ENCODE measurements at places on chromosomes 5 and 9.

- DNase-seq, result no peak
Measured at GRCh38 chr5:56640763-56641406, 174.5 kb upstream of the MAP3K1 start.

DNA sequence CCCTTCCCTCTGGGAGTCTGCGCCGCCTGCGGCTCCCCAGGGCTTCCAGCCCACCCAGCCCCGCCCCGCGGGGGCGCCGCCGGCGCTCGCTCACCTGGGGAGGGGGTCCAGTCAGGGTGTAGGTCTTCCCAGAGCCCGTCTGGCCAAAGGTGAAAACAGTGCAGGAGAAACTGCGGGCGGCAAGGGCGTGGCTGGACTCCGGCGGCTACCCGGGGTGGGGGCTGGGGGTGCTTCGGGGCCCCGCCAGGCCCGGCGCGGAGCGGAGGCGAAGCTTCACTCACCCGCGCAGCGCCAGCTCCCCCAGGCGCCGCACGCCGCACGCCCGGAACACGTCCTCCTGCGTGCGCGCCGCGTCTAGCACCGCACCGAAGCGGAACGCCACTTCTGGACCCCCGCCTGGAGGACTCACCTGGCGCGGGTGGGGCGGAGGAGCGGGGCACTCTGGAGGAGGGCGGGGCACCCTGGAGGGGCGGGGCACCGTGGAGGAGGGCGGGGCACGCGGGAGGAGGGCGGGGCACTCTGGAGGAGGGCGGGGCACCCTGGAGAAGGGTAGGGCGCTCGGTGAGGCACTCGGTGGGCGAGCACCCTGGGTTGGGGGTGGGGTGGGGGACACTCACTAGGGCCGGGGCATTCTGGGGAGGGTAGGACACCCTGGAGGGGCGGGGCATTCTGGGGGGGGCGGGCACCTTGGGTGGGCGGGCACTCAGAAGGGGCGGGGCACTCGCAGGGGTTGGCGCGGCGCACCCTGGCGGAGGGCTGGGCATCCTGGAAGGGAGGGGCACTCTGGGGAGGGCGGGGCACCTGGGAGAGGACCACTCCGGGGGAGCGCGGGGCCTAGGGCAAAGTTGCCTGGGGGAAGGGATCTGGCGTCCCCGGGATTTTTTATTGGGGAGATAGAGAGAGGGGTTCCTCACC, 814 bp downstream of the KIF12 start:
- DNase-seq, result no peak

- no peak for DNase-seq
Measured at GRCh38 chr9:100206899-100207298, 107.9 kb downstream of the INVS start.

- DNase-seq, result no peak
Measured at GRCh38 chr9:99173570-99174504, 47.9 kb downstream of the ALG2 start.

GRCh38 chr9:7944572-7944971, 145.0 kb upstream of the DMAC1 start:
- no peak for DNase-seq

DNA sequence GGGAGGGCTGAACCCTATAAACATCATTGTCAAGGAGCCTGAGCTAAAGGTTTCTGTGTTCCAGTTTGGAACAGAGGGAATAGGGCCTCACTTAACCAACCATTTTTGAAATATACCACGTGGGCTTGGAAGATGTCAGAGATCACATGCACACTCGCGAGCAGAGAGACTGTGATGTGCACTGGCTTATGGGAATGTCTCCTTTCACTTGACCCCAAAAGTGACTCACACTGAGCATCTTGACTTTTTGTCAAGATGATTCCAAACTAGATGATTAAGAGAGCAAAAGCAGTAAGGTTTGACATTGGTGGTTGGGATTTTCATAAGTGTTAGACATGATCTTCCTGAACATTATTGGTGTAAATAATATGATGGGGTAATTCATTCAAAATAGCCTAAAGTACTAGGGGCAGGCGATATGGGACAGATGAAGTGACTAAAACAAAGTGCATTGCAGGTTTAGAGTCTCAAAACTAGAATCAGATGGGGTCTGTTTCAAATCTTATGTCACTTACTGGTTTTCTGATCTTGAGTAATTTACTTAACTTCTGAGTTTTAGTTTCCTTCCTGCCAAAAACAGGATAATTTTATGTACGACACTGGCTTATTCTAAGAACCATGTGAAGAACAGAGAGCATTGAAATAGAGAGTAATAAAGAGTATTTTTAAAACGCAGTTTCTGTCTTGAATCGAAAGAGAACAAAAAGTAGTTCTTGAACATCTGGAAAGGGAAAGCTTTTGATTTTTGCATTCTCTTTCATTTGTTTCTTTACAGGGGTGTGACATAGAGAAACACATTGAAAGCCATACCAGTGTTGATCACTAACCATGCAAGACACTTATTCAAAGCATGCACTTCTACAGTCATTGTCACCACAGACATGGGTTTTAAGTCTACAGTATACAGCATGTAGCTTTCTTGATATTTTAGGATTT, 383.0 kb downstream of the DIRAS2 start:
- no peak for DNase-seq

DNA sequence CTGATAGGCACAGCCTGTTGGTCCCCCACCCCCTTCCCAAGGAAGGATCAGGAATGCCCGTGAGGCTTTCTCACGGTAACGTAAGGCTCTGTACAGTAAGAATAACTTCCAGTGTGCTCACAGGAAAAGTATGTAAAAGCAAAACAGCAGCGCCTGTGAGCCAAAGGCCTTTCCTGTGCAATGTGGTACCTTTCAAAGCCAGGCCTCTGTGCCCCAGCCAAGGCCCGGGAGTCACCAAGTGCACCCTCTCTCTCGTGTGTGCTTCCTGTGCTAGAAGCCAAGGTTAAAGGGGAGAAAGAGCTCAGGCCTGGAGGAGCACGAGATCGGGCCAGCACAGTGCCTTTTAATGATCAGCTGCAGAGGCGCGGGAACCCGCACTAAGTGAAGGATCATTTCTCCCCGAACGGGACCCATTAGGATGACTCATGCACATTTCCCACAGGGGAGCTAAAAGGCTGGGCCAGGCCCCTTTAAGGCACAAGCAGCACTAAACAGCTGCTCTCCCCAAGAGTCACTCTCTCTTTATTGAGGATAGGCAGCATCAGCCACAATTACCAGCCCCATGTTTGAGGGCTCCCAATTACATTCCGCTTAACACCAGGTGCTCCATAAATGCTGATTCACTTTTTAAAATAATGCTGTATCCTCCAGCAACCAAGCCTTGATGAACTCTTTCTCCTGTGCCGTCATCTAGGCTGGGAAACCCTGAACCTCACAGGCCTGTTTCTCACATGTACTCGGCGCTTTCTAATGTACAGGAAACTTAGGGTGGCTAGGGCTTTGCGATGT, 42.8 kb downstream of the SHB start:
- peak; percentile 92 for DNase-seq

GRCh38 chr9:15069106-15069505, 158.9 kb upstream of the FREM1 start:
- no peak for DNase-seq

GRCh38 chr5:668283-668995, 24.7 kb downstream of the TPPP start:
- DNase-seq, result no peak

DNA sequence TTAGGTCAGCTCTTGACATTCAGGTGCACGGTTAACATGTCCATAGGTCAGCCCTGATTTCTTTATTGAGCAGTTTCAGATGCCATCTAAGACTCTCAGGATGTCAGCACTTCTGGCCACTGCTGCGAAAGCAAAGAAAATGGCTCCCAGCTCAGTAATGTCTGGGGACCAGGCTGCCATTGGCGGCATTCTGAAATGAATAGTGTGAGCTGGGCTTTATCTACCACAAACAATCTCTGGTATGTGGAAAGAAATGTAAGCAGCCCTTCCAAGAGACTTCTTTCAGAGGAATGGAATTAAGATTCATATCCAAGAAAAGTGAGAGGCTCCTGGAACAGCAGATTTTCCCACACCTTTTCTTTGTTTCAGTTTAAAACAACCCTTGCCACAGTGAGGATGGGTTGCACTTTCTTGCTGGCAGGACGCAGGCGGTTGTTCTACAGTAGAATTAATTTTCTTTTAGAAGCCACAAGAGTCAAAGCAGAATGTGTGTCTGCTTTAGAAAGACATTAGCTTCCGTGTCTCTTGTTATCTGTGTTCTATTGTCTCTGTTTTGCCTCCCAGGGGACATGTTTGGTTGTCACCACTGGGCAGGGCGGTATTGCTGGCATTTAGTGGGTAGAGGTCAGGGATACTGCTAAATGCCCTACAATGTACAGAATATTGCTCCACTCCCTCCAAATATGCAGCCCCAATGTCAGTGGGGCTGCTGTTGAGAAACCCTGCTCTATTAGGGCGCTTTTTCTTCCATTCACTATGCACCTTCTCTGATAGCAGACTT, 149.9 kb upstream of the ANKH start:
- DNase-seq, result peak; percentile 91

- DNase-seq, result peak; percentile 34
Measured at GRCh38 chr5:115895821-115896220, 54.1 kb downstream of the AP3S1 start.

- DNase-seq, result no peak
Measured at GRCh38 chr9:127856729-127857116, 2.3 kb upstream of the ENG start.

- DNase-seq, result no peak
Measured at GRCh38 chr9:38638881-38639576, 18.6 kb upstream of the ANKRD18A start.

DNA sequence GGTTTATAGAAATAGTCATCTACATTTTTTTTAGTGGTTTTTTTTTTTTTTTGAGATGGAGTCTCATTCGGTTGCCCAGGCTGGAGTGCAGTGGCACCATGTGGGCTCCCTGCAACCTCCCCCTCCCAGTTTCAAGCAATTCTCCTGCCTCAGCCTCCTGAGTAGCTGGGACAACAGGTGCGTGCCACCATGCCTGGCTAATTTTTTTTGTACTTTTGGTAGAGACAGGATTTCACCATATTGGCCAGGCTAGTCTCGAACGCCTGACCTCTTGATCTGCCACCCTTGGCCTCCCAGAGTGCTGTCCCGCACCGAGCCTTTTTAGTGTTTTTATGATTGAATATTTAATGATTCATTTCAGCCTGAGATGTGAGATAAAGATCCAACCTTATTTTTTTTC, 27.3 kb downstream of the ANKRD33B start:
- no peak for DNase-seq

DNA sequence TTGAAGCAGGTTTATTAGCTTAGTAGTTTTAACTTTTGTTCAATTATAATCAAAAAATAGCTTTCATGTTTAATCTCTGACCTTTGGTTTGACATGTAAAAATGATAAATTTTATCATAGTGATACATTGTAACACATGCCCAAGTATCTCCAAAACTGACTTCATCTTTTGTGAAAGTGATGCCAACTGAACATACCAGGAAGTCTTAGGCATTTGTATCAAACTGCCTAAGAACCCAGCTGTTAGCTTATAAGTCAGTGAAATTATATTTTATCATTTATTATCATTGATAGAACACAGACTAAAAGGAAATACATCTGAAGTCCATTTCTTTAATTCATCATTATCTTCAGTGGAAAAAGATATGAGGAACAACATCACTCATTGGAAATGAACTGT, 39.1 kb downstream of the NIPBL start:
- no peak for DNase-seq

DNA sequence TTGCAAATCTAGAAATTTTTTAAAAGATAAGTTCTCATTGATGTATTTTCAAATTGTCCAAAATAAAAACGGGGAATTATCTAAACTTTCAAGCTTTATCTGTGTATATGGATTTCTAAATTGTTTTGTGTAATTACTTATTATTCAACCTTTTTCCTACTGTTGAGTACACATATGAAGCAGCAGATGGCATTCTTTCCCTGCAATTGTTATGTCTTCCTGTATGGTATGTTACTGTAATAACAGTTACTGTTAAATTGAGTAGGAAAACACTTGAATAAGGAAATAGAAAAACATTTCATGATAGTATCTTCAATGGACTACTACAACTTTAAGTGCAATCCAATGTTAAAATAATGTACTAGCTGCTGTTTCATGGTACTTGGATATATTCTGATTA, 124.8 kb downstream of the RANBP17 start:
- DNase-seq, result peak; percentile 20

- DNase-seq, result no peak
Measured at GRCh38 chr5:80757290-80757689, 102.5 kb upstream of the DHFR start.

GRCh38 chr5:146338774-146339714, at the start of gene POU4F3:
Gene POU4F3 (plus strand): TSS chr5:146338839. CDS start chr5:146339113, 274 bp downstream.
- DNase-seq, result no peak

- DNase-seq, result peak; percentile 20
Measured at GRCh38 chr9:105168870-105169319, 75.6 kb upstream of the SLC44A1 start.

DNA sequence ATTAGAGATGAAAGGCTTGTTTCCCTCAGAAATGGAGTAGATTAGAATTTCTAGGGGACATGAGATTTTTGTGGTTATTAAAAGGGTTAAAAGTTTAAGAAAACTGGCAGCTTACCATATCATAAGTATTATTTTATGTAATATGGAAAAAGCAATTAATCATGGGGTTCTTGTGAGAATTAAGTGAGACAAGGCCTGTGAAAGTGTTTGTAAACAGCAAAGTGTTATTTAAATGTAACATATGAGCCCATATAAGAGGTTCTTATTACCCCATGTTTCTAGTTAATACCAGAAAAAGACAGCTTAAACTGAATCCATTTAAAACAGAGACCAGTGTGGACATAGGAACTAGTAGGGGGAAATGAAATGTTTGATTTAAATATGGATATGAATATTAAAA, 241.1 kb upstream of the PIK3R1 start:
- peak; percentile 22 for DNase-seq

DNA sequence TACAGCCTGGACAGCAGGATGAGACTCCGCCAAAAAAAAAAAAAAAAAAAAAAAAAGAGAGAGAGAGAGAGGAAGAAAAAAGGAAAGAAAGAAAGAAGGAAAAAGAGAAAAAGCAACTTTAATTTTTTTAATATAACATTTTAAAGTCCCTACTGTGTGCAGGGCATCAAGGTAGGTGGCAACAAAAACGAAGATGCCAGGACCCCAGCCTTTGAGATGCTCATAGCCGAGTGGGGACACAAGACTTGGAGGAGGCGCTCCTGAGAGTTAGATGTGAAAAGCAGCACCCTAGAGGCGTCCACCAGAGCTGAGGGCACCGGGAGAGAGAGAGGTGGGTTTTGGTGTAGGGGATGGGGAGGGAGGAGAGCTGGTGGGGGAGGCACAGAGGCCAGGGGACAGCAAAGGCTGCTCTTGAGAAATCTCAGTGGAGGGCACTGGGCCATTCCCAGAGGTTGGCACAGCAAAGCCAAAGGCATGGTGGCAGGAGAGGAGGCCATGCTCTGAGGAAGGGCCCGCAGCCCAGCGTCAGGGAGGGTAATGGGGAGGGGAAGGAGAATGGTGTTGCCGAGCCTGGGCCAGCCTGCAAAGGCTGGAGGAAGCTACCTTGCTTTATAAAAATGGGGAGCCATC, 135.6 kb downstream of the C9orf50 start:
- DNase-seq, result no peak

GRCh38 chr9:29826421-29826820, 2253.1 kb upstream of the C9orf72 start:
- DNase-seq, result no peak
